Hematopoietic multipotent progenitor cell treated with erythropoietin and hydrocortisone succinate and interleukin-3 and kit ligand, for 8 days (in vitro differentiated cells): ENCODE measurements at places on chromosomes 6 and 20.
A peak's percentile ranks its signal among the peaks of the same experiment; 100 is the strongest.

- DNase-seq = no peak
These were observed 58.0 kb downstream of the SLC35D3 start for GRCh38 chr6:136980070-136980469.

DNA sequence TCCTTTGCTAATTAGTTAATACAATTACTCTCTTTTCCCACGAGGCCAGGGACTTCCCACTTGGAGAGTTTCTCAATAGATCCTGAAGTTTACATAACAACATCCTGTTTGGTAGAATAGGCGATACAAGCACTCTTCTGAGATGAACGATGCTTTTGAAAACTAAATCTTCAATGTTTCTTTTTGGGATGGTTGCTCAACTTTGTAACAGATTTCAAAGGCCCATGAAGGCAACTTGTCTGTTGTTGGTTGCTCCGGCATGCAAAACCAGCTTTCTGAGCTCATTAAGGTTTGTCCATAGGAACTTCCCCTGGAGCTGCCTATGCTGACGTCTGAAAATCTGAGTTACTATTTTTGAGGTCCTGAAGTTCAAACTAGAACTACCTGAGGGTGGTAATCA, 25.9 kb upstream of the ROS1 start:
- no peak for DNase-seq

- no peak for DNase-seq
These were observed 13.4 kb upstream of the IP6K3 start for GRCh38 chr6:33759887-33760629.

DNA sequence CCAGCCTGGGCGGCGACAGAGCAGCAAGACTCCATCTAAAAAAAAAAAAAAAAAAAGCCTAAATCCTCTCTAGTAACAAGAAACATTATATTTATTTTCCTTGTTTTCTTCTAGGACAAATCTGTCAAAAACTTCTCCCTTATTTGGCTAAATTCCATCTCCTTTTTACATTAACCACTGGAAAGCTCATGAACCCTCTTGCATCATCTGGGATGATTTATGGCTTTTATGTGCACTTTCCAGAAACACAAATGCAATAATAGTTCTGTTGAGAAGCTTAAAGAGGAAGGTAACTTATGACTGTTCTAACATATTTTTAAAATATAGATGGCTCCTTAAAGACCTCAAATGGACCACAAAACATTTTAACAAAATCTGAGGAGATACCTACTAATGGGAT, 526.1 kb upstream of the SPTLC3 start:
- DNase-seq = no peak

DNA sequence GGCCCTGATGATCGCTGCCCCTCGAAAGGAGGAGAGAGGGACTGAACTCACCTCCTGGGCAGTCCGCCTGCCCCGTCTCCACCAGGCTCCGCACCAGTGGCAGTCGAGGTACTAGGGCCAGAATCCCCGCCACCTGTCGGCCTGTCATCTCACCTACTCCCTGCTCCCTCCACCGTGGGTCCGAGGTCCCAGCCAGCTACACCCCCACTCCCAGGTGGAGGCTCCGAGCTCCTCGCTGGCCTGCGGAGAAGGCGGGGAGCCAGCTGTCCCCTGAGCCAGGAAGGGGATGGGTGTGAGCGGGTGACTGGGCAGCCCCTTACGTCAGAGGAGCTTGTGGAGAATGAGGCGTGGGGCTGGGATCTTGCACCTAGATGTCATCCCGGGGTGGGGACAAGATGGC, 1066.5 kb upstream of the MANEA start:
- DNase-seq = no peak

GRCh38 chr20:63641792-63642523, 11.3 kb downstream of the STMN3 start:
- DNase-seq = peak; percentile 73

DNA sequence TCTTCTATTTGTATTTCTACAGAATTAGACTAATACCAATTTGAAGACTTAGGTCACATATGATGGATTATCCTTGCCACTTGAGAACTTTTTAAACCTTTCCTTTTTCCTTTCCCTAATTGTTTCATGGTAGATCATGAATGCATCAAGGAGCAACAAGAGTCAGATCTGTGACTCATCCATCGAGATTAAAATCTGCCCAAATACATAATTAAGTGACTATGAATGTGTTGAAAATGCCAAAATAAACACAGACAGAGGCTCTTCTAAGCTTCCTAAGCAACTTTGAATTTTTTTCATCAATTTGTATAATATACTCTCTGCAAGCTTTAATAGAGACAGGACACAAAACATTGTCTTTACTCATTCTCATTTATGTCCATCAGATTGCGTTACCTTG, 23.5 kb upstream of the HTR1E start:
- no peak for DNase-seq

DNA sequence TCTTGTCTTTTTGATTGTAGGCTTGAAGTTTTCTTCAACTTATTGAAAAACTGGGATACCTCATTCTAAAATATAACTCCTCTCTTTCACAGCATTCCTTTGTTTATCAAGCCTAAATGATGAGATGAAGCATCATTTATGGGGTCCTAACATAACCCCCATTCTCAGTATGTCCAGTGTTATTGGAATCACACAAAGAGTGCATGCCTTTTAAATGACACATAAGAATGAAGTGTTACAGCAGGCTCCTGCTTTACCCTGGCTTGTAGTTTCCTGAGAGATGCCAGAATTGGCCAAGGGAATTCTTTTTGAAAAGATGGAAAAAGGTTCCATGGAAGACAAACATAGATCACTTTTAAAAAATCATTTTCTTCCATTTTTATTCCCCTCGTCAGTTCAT, 502.4 kb downstream of the BCKDHB start:
- DNase-seq = no peak

DNA sequence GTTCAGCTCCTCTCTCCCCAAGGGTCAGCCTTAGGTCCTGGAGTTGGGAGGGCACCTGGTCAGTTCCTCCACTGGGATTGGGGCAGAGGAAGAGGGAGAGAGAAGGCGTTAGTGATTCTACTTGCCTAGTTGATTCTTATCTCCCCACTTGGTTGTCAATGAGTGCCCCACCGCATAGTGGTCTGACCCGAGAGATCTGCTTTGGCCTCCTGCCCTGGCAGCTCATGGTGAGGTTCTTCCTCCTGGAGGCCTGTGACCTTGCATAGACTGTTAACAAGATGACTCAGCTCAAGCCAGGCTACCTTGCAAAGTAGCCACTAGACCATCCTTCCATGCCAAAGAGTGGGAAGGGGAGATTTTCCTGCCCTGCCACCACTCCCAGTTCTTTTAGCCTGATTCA, 160.6 kb downstream of the TMEM200A start:
- no peak for DNase-seq
